ENCODE measurements at places on chromosomes 12 and 14.

DNA sequence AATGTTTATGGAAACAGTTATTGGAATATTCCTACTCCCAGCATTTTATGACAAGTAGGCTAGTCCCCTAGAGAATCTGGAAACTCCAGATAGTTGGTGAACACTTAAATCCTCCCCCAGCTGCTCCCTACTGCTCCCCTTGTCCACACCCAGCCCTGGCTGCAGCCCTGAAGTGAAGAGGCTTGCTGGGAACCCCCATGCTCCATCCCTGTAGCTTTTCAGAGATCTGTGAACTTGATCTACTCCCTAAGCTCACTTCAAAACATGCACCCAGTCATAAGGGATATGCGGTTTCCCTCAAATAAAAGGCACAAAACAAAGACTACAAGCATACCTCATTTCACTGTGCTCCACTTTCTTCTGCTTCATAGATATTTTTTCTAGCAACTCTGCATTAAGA lies 33.2 kb downstream of the EGLN3 start:
- no peak for DNase-seq

GRCh38 chr14:99158150-99158549 lies 113.8 kb downstream of the BCL11B start:
- DNase-seq, result no peak

DNA sequence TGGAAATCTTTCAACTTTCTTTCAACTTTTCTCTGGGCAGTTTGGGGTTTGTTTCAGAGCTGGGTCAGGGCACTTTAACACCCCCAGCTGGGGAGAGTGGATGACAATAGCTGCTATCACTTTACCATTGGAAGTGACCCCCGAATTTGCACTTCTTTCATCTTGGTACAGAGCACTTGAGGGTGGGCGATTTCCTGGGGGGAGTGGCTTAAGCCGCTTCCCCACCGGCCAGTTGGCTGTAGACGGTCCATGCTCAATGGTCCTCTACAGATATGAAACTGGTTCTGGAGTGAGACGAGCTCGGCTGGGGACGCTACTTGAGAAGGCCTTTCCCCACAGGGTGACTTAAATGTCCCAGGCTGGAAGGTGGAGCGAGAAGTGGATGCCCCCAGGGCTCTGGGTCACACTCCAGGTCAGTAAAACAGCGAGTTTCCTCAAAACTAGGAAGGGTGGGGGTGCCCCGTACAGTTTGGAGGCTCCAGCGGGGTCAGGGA lies at the start of gene VRTN:
Gene VRTN (plus strand): TSS at position 231 of the 494 bp plus-strand sequence. CDS start 8,313 bp downstream, outside the sequence.
- no peak for DNase-seq

- DNase-seq, result no peak
Observed at GRCh38 chr12:104134882-104135281, 3.1 kb downstream of the NFYB start.

DNA sequence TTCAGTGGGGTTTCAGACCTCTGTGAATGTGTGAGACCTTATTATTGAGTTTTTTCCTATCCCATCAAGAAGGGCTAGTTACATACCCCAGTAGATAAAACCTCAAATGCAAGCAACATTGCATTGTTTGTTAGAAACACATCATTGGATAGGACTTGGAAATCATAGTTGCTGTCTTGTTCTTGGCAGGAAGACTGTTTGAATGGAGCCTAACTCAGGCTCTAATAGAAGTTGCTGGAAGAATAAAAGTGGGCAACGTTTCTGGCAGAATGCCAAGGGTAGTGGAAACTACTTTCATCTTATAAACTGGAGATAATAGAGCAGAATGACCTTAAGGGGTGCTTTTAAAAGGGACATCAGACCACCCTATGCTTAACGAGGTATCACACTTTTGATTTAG lies 9.9 kb upstream of the PTHLH start:
- no peak for DNase-seq

- no peak for DNase-seq
Observed at GRCh38 chr12:114955414-114956014, 271.5 kb upstream of the TBX3 start.

GRCh38 chr12:50188241-50188781 lies 21.1 kb upstream of the CERS5 start:
- no peak for DNase-seq

- peak; percentile 46 for DNase-seq
Observed at GRCh38 chr12:4736091-4736490, 15.9 kb downstream of the GALNT8 start.

DNA sequence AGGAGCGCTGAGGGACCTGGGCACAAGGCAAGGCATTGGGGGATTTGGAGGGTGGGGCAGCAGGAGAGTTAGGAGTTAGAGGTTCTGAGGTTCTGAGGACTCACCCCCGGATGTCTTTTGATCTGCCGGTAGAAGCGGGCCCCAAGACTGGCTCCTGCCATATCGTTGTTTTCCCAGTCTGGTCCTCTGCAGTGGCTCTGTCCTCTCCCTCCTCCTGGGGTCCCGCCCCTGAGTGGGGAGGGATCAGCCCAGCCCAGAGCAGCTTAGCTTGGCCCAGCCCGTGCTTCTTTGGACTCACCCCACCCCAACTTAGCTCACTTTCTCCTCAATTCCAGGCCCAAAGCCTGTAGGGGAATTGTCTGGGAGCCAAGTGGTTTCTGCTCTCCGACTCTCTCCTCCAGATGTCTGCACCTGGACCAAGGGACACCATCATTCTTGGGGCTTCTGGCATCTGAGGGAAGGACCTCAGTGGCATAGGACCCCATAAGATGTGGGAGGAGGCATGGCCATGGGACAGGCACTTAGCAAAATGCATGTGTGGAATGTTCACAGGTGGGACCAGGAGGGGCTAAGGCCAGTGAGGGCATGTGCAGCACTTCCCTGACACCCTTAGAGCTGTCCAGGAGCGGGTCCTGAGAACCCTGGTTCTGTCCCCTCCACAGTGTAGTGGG lies 7.5 kb downstream of the SHMT2 start:
- peak; percentile 67 for DNase-seq

DNA sequence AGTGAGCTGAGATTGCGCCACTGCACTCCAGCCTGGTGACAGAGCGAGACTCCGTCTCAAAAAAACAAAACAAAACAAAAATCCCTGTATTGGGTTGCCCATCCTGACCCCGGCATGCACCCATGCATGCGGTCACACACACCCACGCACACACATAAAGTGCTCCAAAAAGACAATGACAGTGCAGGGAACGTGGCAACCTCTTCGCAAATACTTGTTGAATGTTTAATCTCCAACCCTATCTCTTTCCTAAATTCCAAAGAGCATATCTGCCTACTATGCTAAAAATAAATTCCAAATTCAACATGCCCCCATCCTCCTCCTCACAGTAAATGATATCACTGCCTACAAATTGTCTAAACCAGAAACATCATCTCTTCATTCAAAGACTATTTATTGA lies 13.5 kb downstream of the SLC7A7 start:
- no peak for DNase-seq

DNA sequence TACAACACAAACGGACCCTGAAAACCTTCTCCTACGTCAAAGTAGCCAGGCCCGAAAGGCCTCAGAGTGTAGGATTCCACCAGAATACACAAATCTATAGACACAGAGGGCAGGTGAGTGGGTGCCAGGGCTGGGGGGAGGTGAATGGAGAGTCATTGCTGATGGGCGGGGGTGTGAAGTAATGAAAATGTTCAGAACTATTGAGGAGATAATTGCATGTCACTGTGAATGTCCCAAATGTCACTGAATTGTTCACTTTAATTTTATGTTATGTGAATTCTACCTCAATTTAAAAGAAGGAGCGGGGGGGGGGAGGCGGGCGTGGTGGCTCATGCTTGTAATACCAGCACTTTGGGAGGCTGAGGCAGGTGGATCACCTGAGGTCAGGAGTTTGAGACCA lies 36.0 kb downstream of the P2RX4 start:
- no peak for DNase-seq

- no peak for DNase-seq
Observed at GRCh38 chr12:2980630-2981029, 21.4 kb downstream of the TEAD4 start.

- no peak for DNase-seq
Observed at GRCh38 chr12:75302781-75303180, 27.3 kb downstream of the CAPS2 start.

GRCh38 chr12:56362130-56363059 lies at the start of gene APOF:
Gene APOF, minus strand, starts transcription at chr12:56362857. Its CDS starts 112 bp downstream, at chr12:56362745.
- DNase-seq, result no peak

DNA sequence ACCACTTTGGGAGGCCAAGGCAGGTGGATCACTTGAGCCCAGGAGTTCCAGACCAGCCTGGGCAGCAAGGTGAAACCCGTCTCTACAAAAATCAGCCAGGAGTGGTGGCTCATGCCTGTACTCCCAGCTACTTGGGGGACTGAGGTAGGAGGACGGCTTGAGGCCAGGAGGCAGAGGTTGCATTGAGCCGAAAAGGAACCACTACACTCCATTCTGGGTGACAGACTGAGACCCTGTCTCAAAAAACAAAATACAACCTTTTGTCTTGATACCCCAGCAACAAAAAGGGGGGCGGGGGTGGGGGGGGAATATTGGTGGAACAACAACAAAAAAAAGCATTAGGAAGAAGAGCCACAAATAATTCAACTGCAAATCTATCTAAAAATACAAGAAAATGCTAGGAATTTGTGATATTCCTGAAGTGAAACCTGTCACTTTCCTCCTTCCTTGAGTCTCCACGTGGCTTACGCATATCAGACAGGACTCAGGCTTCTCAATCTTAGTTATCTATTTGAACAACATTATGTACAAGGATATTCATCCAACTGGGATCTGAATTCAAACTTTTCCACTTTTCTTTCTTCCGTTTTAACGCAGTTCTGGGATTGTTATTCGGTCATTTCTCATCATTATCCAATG lies 1.3 kb downstream of the R3HDM2 start:
- DNase-seq, result no peak

DNA sequence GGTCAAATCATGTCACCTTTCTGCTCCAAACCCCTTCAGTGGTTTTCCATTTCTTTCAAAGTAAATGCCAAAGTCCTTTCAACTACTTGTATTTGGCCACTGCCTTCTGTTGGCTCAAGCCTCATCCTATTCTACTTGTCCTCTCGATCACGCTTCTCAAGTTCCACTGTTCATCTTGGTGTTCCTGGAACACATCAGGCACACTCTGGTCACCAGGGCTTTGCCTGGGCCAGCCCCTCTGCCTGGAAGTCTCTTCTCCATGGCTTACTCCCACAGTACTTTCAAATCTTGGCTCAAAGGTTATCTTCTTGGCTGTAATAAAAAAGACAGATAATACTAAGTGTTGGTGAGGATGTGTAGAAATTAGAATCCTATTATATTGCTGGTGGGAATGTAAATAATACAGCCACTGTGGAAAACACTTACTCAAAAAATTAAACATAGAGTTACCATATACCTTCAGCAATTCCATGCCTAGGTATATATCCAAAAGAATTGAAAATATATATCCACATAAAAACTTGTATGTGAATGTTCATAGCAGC lies 17.3 kb upstream of the PPFIBP1 start:
- no peak for DNase-seq

Data from NCI-H82 (cell line).